ENCODE measurements at places on chromosomes 4 and X.

DNA sequence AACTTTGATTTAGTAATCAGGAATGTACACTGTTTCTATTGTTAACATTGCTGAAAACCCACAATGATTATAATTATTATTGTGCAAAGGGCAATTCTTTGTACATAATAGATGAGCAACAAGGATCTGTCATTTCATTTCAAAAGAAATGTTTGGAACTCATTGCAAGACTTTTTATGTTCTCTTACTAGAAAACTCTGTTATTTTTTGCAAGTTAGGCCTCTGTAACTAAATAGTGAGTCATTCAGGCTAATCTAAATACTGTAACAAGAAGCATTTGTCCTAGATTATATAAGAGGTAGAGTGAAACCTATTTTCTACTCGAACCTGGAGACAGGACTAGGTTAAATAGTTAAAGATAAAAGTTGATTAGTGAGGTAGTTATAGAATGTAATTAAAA is 93.2 kb upstream of the FAM47B start:
- DNase-seq, result no peak

GRCh38 chr4:7759216-7759615 is 180.4 kb downstream of the AFAP1 start:
- peak; percentile 74 for DNase-seq

GRCh38 chr4:67751260-67751659 is 2.9 kb downstream of the GNRHR start:
- DNase-seq, result no peak

GRCh38 chr4:164779811-164780216 is 25.9 kb downstream of the SMIM31 start:
- peak; percentile 34 for DNase-seq

- no peak for DNase-seq
These were observed 25.6 kb downstream of the ARHGAP6 start for GRCh38 chrX:11640089-11640488.

GRCh38 chrX:130994671-130995070 is 63.5 kb upstream of the ARHGAP36 start:
- peak; percentile 33 for DNase-seq

- no peak for DNase-seq
These were observed 1.8 kb downstream of the TLL1 start for GRCh38 chr4:165874791-165875371.
